Activated CD8-positive, alpha-beta T cell treated with anti-CD3 and anti-CD28 coated beads for 36 hours (primary cell): ENCODE measurements at places on chromosomes 5 and 9. TPM values are rescaled to one million over a fixed set of nuclear protein-coding genes. Genes with fewer than 3 reads are reported as not detected.

GRCh38 chr5:96177303-96177869 is 215.7 kb upstream of the ELL2 start:
- H3K4me1 ChIP-seq: no peaks in the 10 kb centered on the region
- H3K36me3 ChIP-seq: no peaks in the 10 kb centered on the region
- peaks cover 12% of the 10 kb centered on the region for H3K27me3 ChIP-seq
- no peak overlapping the region for H3K4me3 ChIP-seq
- no peak overlapping the region for H3K27ac ChIP-seq

RIGI gene
- 5.4 TPM for total RNA-seq

HAVCR2 gene
- total RNA-seq: 34.6 TPM

DNA sequence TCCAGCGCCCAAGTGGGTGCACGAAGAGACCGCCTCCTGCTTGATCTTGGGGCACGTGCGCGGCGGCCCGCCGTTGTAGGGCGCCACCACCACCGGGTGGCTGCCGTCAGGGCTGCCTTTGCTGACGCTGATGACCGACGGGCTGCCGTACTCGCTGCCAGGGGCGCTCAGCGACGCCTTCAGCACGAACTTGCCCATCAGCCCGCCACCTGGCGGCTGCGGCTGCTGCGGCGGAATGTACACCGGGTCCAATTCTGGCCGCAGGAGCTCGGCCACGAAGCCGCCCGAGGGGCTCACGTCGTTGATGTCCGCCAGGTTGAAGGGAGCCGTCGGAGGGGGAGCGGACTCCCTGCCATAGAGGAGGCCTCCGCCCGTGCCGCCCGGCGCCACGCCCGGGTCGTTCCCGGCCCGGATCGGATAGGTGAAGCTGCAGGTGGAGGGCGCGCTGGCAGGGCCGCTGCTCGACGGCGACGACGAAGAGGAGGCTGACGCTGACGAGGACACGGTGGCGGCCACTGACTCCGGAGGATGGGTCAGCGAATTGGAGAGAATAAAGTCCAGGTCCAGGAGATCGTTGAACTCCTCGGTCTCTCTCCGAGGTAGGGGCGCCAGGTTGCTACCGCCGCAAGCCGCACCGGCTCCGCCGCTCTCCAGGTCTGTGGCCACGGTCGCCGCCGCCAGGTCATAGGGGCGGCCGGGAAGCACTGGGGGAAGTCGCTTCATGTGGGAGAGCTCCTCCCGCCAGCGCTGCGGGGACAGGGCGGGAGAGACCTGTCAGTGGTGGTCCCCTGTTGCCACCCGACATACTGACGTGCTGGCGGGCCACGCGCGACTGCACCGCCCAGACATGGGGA is 1.8 kb downstream of the KLF4 start:
- peak; percentile 35 for DNase-seq
- H3K27ac ChIP-seq: no peak overlapping the region
- peaks cover 8% of the 10 kb centered on the region for H3K4me1 ChIP-seq
- H3K36me3 ChIP-seq: no peaks in the 10 kb centered on the region
- no peak overlapping the region for H3K4me3 ChIP-seq

GRCh38 chr5:179509239-179509638 is 41.1 kb upstream of the RUFY1 start:
- H3K4me3 ChIP-seq: no peak overlapping the region
- DNase-seq: no peak
- H3K4me1 ChIP-seq: peaks cover 5% of the 10 kb centered on the region

SPINK9 gene
- total RNA-seq: not detected

GRCh38 chr9:37464426-37465248 is 613 bp downstream of the ZBTB5 start:
- peak overlapping the region; percentile 97 for H3K4me3 ChIP-seq
- no peaks in the 10 kb centered on the region for H3K27me3 ChIP-seq
- H3K36me3 ChIP-seq: peaks cover 18% of the 10 kb centered on the region
- peak overlapping the region; percentile 98 for H3K27ac ChIP-seq

ADAMTS19 gene
- total RNA-seq: not detected

- H3K36me3 ChIP-seq: no peaks in the 10 kb centered on the region
- peaks cover 8% of the 10 kb centered on the region for H3K27me3 ChIP-seq
- H3K4me3 ChIP-seq: no peak overlapping the region
- no peak overlapping the region for H3K27ac ChIP-seq
- no peak for DNase-seq
Measured at GRCh38 chr5:67730917-67731474, 484.6 kb upstream of the PIK3R1 start.

DNA sequence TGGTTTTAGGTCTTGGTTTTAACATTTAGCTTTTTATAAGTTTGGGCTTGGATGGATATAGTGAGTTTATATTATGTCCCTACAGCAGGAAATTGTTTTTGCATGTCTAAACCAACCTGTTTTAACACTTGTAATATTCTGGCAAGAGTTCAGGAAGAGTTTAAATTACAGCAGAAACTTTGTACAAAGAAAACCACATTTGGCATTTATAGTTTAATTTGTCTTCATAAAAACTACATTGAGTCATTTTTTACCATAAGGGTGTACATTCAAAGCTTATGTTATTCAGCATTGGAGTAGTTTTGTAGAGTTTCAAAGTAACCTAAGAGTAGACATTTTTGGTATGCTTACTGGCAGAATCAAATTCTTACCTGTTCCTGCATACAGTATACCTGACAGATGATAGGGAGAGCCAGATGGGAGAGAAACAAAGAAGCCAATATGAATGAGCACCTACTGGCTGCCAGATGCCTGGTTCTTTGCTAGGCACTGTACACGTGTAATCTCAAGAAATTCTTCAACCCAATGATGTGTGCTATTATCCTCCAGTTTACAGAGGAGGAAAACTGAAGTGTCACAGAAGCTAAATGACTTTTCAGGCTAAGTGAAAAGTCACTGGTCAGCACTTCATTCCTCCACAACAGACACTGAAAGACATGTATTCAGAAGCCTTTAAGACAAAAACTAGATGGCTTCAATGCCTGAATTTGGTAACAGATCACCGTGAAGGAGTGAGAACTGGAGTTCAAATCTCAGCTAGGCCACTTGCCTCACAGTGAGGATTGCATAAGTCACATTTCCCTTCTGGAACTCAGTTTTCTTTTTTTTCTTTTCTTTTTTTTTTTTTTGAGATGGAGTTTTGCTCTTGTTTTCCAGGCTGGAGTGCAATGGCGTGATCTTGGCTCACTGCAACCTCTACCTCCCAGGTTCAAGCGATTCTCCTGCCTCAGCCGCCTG is 25.9 kb upstream of the ECM2 start:
- no peak overlapping the region for H3K27ac ChIP-seq
- DNase-seq: no peak
- peaks cover 4% of the 10 kb centered on the region for H3K4me1 ChIP-seq
- no peak overlapping the region for H3K4me3 ChIP-seq
- no peaks in the 10 kb centered on the region for H3K36me3 ChIP-seq

- H3K4me1 ChIP-seq: no peaks in the 10 kb centered on the region
- H3K27ac ChIP-seq: no peak overlapping the region
- no peak for DNase-seq
- H3K36me3 ChIP-seq: no peaks in the 10 kb centered on the region
Measured at GRCh38 chr9:38144421-38144820, 75.4 kb upstream of the SHB start.

DNA sequence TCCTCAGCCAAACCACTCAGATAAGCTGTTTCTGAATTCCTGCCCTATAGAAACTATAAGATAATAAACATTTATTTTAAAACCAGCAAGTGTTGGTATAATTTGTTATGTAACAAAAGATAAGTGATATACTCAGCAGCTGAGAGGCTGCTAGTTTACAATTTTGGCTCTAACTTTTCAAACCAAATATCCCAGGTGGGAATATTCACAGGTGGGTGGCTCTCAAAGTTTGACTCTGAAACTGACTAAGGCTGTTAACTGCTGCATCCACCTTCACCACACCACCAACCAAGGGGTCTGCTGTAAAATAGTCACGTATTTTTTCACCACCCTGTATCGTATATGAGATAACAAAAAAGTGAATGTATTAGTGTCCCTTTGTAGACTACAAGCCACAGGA is 9.7 kb upstream of the ZNF366 start:
- H3K27me3 ChIP-seq: peaks cover 9% of the 10 kb centered on the region
- no peak overlapping the region for H3K27ac ChIP-seq
- H3K4me1 ChIP-seq: no peaks in the 10 kb centered on the region
- H3K4me3 ChIP-seq: no peak overlapping the region
- no peaks in the 10 kb centered on the region for H3K36me3 ChIP-seq
- DNase-seq: no peak

DNA sequence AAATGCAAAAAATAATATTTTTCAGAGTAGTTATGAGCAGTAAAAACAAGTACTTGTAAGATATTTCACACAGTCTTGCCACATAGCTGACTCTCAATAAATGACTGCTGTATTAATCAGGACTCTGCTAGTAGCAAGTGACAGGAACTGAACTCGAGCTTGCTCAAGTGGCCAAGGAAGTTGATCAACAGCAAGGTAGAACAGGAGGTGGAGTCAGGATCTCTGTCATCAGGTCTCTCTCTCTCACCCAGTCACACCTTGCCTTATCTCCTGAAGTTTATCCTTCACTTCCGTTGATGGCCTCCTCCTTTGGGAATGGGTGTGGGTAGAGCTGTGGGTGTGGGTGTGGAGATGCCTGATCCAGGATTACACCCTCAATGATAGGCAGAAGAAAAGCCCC is 107.0 kb downstream of the GPBP1 start:
- H3K4me3 ChIP-seq: no peak overlapping the region
- peaks cover 4% of the 10 kb centered on the region for H3K36me3 ChIP-seq
- H3K4me1 ChIP-seq: peaks cover 3% of the 10 kb centered on the region
- no peak overlapping the region for H3K27ac ChIP-seq
- peaks cover 3% of the 10 kb centered on the region for H3K27me3 ChIP-seq
- no peak for DNase-seq

TERT gene
- 12.7 TPM for total RNA-seq

SNAPC4 gene
- total RNA-seq: 15.5 TPM

DNA sequence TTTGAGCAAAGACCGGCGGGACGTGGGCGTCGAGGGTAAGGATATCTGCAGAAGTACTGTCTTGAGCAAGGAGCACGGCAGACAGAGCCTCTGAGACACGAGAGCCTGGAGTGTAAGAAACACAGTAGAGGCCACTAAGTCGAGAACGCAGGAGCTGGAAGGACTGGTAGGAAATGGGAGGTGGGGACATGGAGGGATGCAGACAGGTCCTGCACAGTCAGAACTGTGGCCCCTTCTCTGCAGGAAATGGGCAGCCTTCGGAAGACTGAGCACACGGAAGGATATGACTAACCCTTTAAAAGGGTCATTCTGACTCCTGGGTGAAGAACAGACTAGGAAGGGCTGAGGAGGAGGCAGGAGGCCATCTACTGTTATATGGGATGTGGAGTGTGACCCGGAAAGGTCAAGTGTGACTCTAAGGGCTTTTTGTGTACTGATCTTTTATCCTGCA is 1.4 kb upstream of the CAMSAP1 start:
- no peak for DNase-seq
- no peaks in the 10 kb centered on the region for H3K27me3 ChIP-seq
- peak overlapping the region; percentile 43 for H3K27ac ChIP-seq
- peaks cover 53% of the 10 kb centered on the region for H3K36me3 ChIP-seq

SLC25A2 gene
- not detected for total RNA-seq

MSX2 gene
- total RNA-seq: not detected

GRCh38 chr5:39547553-39548154 is 122.9 kb upstream of the DAB2 start:
- peaks cover 3% of the 10 kb centered on the region for H3K27me3 ChIP-seq
- no peak overlapping the region for H3K27ac ChIP-seq
- no peaks in the 10 kb centered on the region for H3K36me3 ChIP-seq
- no peaks in the 10 kb centered on the region for H3K4me1 ChIP-seq

DNA sequence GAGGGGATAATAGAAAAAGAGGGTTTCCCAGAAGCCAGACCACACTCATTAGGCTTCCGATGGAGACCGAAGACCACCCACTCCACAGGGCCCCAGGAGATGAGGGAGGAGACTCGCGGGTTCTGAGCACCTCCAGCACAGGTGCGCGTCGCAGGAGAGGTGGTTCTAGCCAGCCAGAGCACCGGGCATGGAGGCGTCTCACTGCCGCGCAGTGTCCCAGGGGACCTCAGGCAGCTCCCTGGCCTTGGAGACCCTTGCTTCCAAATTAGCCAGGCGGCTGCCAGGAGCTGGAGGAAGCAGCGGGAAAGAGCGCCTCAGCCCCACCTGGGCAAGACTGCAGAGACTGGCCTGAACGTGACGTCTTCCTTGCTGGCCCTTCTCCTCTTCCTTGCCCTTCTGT is 115.4 kb upstream of the FBXL7 start:
- H3K36me3 ChIP-seq: no peaks in the 10 kb centered on the region
- H3K27ac ChIP-seq: no peak overlapping the region
- H3K4me1 ChIP-seq: no peaks in the 10 kb centered on the region
- H3K4me3 ChIP-seq: no peak overlapping the region
- no peak for DNase-seq
- no peaks in the 10 kb centered on the region for H3K27me3 ChIP-seq

DNA sequence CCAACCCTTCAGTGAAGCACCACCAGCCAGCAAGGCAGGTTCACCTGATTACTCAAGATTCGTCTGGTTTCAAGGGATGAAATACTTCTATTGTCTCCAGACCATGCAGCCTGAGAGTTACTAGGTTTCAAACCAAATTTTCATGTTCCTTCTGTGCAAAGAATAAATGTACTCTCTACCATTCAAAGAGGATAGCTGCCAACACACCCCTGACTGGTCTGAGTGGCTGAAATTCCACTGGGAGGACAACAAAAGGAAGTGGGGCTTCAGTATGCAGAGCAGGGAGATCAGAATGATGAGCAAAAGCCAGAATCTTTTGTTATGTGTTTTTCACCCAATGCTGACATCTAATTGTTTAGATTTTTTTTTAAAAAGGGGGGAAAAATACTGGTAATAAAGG is 356.3 kb downstream of the BNC2 start:
- no peaks in the 10 kb centered on the region for H3K36me3 ChIP-seq
- no peaks in the 10 kb centered on the region for H3K4me1 ChIP-seq
- no peak for DNase-seq
- H3K27ac ChIP-seq: no peak overlapping the region
- H3K4me3 ChIP-seq: no peak overlapping the region

- peaks cover 1% of the 10 kb centered on the region for H3K27me3 ChIP-seq
- no peak overlapping the region for H3K27ac ChIP-seq
- H3K4me1 ChIP-seq: no peaks in the 10 kb centered on the region
- H3K4me3 ChIP-seq: no peak overlapping the region
- DNase-seq: no peak
Measured at GRCh38 chr5:66299463-66299862, 155.4 kb downstream of the SREK1 start.

DNA sequence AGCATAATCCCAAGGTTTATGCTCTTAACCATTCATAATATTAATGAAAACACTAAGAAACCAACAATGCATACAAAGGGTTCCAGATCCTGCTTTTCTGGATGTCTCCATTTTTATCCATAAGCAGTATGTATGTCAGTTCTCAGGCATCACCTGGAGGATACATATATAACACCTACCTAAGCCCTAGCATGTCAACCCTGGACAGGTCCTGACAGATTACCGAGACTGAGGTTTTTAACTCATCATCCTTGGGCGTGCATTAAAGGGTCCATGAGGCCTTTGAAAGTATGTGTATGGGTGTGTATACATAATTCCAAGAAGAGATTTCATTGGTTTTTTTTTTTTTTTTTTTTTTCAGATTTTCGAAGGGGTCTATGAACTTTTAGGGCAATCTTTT is 70.6 kb downstream of the SH3TC2 start:
- no peaks in the 10 kb centered on the region for H3K4me1 ChIP-seq
- H3K36me3 ChIP-seq: no peaks in the 10 kb centered on the region
- no peak for DNase-seq

CCDC192 gene
- not detected for total RNA-seq

- H3K4me1 ChIP-seq: no peaks in the 10 kb centered on the region
- H3K27ac ChIP-seq: no peak overlapping the region
- peaks cover 10% of the 10 kb centered on the region for H3K27me3 ChIP-seq
- no peak for DNase-seq
- H3K4me3 ChIP-seq: no peak overlapping the region
Measured at GRCh38 chr5:72151646-72152045, 44.4 kb downstream of the MAP1B start.
